ENCODE measurements at places on chromosomes 4 and X.

DNA sequence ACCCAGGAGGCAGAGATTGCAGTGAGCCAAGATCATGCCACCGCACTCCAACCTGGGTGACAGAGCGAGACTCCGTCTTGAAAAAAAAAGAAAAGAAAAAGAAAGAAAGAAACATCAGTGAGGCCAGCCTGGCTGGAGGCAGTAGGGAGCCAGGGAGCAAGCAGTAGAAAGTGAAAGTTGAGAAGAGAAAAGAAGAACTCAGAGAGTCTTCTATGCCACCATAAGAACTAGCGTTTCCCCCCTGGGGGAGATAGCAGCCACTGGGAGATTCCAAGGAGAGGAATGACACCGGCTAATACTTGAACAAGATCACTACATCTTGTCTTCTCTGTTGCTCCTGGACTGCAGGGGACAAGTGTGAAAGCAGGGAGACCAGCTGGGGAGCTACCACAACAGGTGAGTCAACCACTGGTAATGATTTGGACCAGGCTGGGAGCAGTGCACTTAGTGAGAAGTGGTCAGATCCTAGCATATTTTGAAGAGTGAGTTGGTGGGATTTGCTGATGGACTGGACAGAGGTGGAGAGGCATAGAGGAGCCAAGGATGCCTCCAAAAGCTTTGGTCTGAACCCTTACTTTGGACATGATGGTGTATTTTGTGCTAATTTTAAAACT is 33.4 kb downstream of the SLC2A9 start:
- no peak for DNase-seq

DNA sequence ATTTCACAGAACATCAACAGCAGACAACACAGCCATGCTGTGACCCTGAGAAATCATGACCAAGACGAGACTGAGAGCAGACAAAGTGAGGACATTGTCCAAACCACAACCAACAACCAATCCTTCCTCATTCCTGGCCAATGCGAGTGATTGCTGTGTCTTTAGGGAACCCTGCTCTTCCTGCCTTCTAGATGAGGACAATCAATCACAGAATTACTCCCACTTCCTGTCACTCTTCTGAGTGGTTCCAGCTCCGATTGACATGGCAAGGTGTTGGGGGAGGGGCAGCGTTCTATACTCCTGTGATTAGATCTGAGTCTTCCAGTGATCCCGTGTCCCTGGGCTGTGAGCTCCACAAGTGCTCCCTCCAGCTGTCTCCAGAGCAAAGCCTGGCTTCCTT is 227.8 kb downstream of the STIM2 start:
- no peak for DNase-seq

DNA sequence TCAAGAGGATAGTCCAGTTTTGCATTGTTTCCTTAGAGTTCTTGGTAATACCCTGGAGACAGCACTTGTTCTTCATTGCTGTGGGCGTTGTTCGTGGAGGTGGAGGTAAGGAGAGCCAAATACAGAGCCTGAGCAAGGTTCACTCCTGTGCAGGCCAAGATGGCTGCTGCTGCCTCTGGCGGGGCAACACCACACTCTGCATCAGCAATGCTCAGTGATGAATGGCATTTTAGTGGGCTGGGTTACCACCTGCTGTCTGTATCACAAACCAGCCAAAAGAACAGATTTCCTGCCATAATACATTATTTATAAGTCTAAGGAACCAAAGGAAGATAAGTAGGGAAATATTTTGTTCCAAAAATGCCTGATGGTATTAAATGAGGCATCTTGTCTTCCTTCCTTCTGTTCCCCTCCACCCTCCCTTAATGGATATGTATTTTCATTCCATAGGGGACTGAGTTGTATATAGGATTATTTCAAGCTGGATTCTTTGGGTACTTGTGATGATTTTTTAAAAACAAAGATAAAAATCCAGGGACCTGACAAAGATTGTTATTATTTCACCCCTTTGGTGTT is 61.6 kb upstream of the LIMCH1 start:
- no peak for DNase-seq

GRCh38 chr4:25938366-25938765 is 24.3 kb downstream of the SMIM20 start:
- DNase-seq, result no peak

DNA sequence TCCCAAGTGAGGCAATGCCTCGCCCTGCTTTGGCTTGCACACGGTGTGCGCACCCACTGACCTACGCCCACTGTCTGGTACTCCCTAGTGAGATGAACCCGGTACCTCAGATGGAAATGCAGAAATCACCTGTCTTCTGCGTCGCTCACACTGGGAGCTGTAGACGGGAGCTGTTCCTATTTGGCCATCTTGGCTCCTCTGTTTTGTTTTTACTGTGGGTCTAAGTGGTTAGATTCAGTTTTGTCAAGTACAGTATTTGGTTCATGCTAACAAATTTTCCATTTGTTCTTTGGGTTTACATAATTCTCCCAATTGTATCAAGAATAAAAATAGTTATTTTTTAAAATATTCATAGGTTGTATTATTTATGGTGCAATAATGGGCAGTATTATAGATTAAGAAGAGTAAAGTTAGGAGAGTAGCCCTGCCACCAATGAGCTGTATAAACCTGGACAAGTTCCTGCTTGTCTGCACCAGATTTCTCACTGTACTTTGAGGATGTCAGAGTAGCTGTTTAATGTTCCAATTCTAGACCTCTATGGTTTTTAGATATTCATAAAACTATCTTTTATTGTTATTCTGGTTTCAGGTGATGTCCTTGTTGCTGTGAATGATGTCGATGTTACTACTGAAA is 23.4 kb downstream of the INTU start:
- no peak for DNase-seq

GRCh38 chr4:54542119-54542438 is 115.7 kb upstream of the KIT start:
- DNase-seq, result no peak

DNA sequence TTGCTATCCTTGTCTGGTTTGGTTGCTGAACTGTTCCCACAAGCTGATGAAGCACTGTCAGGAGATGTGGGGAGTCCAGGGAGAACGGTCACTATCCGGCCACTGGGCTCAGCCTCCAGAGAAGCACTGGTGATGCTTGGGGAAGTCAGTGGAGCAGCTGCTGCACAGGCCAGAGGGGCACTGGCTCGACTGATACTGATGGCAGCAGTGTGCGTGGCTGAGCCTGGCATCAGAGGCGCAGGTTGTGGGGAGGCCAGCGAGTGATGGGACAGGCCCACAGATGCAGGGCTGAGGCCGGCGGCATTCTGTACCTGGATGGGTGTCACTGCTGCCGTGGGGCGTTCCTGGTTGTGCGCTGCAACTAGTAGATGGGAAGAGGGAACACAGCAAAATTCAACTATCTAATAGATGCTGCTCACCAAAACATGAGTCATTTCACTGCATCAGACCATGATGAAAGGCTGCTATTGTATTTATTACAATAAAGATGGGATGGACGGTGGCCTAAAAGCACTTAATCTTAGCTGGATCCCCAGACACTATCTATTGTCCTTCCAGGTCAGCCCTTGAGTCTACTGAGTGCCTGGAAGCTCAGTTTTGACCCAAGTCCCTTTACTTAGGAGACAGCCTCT is 106.3 kb upstream of the CBR4 start:
- no peak for DNase-seq

DNA sequence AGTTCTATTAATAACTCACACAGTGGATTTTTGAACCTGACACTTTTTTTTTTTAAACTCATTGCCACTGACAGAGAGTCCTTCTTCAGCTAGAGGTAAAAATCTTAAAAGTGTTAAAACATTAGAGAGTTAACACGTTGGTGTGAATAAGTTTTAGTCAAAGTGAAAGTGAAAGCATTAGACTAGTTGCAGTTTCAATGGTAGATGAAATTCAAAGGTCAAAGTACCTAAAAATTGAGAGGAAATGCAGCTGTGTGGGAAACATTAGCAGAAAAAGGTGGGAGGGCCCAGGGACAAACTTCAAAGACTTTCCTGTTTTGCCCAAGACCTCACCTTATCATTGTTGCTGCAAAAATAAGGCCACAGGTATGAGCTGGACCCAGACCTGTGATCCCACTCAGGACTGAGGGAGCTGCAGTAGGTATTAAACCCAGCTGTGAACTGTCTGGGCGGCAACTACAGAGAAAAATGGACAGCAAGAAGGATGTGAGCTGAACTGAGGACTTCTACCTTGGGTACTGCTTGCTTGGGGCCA is 17.6 kb upstream of the GABRA4 start:
- no peak for DNase-seq

DNA sequence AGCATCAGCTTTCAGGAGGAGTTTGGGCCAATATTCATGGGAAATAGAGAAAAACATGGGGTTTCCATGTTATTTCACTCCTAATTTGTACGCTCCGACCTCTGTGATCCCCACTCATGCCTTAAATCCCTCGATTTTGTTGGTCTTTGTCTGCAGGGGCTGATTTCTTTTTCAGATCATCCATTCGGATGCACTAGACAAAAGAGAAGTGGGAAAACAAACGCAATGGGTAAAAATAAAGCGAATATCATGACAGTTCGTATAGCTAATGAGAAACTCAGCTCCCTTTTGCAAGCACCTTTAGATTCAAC is 139.1 kb upstream of the PLAC1 start:
- DNase-seq, result no peak

DNA sequence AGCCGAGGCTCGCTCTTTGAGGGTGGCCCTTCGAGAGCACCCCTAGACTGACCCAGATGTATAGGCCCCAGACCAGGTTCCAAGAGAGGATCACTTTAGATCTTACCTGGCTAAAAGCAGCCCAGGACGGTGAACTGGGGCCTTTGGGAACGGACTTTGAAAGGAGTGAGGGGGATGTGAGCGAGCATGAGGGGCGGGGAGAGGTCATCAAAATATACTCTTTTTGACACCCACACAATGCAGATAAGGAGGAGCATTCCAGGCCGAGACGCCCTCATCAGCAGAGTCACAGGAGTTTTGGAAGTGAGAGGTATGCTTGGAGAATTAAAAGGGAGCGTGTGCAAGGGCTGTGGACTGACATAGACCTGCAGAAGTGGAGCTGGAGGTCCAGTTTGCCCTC is 528 bp downstream of the NSDHL start:
- DNase-seq, result no peak

DNA sequence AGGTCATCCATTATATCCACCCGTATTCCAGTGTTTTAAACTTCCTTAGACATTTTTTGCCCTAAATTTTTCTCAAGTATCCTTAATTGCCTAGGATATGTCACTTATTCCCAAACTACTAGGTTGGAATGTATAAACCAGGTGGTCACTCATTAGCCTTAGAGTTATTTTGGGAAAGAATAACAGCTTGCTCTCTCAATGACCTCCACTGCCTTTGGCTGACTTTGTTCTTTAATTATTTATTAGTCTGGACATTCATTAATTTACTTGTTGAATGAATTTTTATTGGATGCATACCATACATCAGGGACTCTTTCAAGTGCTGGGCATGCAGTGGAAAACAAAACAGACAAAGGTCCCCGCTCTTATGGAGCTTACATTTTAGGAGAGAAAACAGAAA is 609.3 kb upstream of the IGFBP7 start:
- no peak for DNase-seq

GRCh38 chrX:68018248-68019203 is 414.8 kb downstream of the OPHN1 start:
- DNase-seq, result no peak
